ENCODE measurements at places on chromosomes 13 and 19.

DNA sequence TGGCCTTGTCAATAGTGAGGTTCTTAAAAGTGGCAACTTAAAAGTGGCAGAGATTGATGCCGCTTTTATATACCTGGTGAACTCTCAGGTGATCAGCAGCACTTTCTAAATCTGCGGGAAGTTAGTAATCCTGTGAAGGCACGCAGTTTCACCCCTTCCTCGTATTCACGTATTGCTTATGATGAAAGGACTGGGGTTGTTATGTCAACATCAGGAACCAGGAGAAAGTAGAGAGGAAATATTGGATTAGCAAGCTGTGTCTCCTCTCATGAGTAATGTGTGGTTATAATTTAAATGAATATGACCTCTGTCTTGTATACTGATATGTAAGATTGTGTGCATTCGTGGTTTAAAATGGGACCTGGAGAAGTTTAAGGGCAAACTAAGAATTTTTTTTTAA is 544.6 kb downstream of the SLITRK6 start:
- DNase-seq, result no peak

DNA sequence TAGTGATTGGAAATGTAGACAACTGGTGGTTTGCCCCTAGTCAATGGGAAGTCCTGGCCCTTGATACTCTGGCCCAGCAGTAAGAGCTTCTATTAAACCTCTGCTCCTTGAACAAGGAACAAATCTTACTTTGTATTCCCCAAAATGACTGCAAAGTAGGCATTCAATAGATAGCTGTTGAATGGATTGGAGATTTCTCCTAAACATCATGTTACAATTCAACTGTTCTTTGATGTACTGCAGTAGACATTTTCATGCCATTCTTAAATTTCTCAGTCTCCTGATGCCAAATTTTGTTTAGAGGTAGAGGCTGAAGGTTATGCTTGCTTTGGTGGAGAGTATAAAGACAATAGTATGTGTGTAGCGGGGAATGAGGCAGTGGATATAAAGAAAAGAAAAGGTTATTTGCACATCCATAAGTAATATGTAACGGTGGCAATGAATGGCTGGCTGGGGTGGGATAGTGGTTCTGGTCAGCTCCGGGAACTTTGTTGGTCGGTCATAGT is 12.8 kb downstream of the MIR17HG start:
- DNase-seq, result no peak

DNA sequence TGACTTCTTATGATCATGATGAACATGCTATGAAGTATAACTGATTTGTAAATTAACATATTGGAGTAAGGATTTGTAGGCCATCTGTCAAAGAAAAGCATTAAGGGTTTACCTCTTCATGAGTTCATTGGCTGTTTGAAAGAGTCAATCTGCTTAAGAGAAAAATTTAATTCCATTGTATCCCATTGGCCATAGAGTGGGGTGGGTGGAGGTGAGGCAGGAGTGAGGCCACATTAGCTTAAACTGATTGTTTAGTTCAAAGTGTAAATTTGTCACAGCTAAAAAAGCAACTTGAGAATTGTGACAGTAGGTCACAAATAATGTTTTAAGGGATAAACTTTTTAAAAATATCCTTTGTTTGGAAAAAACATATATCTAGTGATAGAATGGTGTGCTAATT is 11.4 kb downstream of the GPR180 start:
- no peak for DNase-seq

GRCh38 chr19:7846155-7846646 is 16.2 kb downstream of the EVI5L start:
- DNase-seq, result no peak

GRCh38 chr19:19110410-19111135 is 27.7 kb downstream of the TMEM161A start:
- no peak for DNase-seq

DNA sequence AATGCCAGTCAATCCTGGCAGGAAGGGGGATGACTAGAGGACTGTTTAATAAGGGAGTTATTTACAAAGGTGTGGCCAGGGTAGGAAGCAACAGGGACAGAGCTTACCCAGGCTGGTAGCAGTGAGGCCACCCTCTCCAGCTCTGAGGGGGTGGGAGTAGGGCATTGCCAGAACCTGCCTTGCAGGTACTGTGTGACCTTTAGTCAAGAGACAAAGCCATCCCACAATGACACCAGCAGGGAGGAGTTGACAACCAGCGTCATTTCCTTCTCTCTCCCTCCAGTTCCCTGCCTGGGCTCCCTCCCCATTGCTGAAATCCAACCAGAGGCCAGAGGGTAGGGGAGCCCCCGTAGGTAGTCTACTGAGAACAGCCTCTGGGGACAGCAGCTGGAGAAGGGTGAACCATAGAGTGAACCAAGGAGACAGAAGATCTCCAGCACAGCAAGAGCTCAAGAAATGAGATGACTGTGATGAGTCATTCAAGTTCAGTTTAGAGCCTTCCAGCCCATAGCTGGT is 33.3 kb upstream of the SPATA13 start:
- peak; percentile 36 for DNase-seq

DNA sequence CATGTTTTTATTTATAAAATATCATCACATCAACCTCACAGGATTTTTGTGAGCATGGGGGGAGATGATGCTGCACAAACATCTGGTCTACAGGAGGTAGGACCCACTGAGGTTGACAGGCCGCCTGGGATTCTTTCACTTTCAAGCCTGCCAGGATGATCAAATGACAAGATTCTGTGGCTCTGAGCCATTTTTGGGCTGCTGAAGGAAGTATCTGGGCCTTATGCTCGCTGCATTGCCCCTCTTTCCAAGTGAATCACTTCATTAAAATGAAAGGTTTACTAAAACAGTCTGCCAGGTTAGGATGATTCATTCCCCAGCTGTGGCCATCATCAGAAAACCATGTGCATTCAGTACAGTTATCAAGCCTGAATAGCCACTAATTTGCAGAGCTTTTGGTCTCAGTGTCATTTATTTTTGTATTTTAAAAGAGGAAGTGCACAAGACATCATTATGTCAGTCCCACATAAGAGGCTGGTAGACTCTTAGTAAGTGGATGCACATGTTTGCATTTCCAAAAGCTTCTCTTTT is 34.4 kb downstream of the STARD13 start:
- DNase-seq, result no peak

- no peak for DNase-seq
These were observed 1.0 kb upstream of the UBE2M start for GRCh38 chr19:58559275-58560006.

GRCh38 chr13:57624565-57625435 is 6.7 kb upstream of the PCDH17 start:
- DNase-seq, result peak; percentile 17

DNA sequence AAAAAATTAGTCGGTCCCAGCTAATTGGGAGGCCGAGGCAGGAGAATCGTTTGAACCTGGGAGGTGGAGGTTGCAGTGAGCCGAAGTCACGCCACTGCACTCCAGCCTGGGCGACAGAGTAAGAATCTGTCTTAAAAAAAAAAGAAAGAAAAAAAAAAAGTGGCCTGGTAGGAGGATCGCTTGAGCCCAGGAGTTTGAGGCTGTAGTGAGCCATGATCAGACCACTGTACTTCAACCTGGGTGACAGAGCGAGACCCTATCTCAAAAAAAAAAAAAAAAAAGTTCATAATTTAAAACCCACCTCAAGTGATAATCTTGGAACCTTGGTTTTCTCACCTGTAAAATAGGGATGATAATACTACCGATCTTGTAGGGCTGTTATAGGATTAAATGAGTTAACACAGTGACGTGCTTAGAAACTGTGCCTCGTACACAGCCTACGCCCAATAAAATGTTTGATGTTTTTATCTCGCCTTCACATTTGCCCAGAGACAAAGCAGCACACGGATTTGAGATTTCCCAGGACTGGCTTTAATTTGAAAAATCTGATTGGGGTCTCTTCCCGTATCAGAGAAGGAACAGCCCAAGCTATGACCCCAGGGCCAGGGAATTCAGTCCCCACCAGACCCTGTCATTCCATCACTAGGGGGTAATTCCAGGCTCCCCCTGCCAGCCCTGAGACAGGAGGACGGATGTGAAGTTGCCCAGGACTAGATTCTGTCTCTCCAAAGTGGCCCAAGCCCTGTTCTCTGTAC is 3.6 kb downstream of the SERTAD1 start:
- DNase-seq, result no peak

DNA sequence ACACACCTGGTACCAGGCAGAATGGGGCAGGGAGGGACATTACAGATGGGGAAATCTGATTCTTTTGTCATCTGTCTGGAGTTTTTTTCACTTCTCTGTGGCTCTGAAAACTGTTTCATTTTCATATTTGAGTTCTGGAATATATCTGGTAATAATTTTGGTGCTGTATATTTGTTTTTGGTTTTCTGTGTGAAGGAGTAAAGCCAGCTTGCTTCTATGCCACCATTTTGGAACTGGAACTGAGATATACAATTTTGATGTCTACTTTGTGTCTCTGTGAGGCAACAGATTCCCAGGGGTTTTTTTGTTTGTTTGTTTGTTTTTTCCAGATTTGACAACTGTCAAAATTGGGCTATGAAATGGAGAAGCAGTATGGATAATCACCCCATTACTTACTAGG is 16.1 kb downstream of the CEACAM4 start:
- DNase-seq, result no peak

DNA sequence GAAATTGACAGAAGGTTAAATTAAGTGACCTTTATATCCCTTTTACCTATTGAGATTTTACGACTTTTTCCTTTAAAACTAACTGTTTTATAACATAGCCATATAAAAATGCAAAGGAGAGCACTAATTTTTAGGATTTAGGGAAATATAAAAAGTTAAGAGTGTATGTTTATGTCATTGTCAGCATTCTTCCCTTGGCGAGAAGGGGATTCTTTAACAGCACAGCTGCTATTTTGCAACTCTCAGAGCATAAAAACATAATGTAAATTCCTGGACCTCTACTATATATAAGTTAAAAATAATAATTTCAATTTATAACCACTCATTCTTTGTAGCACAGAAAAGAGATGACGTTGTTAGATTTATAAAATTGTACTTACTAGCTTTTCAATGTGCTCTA is 363.2 kb downstream of the DACH1 start:
- no peak for DNase-seq

DNA sequence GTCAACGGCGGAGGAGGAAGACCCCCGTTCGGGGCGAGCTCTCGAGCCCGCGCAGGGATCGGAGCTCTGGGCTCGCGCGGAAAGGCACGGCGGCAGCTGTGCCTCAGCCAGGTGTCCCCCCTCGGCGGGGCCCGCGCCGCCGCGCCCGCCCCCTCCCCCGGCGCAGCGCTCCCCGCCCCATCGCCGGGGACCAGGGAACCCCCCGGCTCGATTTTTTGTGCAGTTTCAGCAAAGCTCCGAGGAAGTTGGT is 110.0 kb downstream of the KCNRG start:
- no peak for DNase-seq

DNA sequence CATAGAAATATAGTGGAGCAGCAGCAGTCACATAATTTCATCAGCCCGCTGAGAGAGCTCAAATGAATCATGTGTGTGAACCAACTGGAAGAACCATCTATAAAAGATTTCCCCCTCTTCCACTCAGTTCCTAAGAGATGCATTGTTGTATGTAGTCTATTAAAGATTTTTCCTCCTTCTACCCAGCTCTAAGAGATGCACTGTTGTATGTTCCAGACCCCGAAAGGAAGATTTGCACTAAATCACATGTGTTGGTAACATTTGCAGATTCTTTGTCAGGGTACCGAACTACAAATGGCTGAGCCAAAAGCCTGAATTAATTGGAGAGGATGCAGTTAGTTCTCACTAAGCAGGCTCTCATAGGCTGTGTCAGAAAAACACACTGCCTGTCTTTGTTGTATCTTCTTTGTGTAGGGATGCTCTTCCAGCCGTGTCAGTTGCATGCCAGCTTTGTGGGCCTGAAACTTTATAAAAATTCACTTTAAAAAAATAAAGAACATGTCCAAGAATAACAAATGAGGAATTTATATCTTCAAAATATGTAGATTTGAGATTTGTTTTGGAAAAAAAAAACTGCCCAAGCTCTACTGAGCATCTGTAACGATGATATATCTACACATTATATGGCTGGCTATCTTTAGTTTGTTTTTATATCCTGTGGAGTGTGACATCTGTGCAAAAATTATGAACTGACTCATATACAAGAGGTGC is 223.1 kb downstream of the MZT1 start:
- DNase-seq, result no peak

DNA sequence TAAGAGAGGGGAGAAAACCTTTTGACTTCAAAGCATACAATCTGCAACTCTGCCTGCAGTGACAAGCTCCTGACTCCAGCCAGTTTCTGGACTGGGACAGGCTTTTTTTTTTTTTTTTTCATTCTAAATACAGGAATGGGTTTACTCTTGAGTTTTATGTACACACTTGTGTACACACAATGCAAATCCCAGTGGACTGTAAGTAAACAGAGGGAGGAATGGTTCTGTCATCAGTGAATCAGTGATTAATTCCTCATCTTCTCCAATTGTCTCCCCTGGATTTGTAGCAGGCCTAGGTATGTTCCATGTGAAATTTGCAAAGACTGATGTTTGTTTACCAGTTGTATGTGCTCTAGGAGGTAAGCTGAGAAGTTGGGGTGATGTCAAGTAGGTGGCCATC is 184.8 kb downstream of the SHISA2 start:
- no peak for DNase-seq

- DNase-seq, result no peak
These were observed 1252.8 kb downstream of the EFNB2 start for GRCh38 chr13:105282406-105283285.

DNA sequence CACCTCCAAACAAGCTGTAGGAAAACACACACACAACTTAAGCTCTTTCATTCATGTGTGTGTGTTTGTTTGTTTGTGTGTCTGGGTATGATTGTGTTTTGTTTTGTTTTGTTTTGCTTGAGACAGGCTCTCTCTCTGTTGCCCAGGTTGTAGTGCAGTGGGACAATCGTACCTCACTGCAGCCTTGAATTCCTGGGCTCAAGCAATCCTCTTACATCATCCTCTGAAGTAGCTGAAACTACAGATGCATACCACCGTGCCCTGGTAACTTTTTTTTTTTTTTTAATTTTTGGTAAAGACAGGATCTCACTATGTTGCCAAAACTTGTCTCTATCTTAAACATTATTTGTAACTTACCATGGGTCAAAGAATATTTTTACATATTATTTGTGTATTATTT is 431.7 kb downstream of the SLITRK1 start:
- DNase-seq, result no peak

DNA sequence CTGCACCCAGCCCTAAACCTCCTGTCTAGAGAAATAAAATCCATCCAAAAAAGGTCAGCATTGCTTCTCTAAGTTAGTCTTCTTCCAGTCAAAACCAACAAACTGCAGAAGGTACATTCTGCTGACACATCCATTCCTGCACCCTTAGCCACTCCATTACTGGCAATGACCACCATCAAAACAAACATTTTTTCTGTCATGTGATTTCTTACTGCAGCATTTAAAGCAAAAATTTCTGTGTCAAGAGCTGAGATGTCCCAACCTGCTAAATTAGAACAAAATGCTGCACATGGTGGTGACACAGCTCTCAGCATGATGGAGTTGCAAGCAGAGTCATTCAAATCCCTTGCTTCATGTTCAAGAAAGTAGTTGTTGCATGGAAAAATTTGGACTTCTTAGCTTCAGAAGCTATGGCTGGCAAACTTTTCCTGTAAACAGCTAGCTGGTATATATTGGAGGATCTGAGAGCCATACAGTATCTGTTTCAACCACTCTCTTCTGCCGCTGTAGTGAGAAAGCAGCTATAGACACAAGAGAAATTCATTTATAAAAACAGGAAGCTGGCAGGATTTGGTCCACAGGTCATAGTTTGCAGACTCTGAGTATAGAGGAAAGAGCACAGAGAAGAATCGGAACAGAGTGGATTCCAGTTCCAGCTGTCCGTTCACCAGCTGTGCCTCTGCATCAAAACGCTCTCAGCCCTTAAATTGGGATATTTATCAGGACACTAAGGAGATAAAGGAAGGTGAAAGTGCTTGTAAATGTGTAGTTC is 17.4 kb downstream of the RUBCNL start:
- DNase-seq, result no peak

- DNase-seq, result no peak
These were observed 24.2 kb downstream of the VRK3 start for GRCh38 chr19:50000841-50001557.
